ENCODE measurements at places on chromosomes 3 and 15. TPM values are rescaled to one million over a fixed set of nuclear protein-coding genes. Genes with fewer than 3 reads are reported as not detected.

- DNase-seq = no peak
These were observed 47.0 kb upstream of the ACKR4 start for GRCh38 chr3:132549890-132550578.

RPL4 gene
- total RNA-seq = 1,719 TPM

RTP3 gene
- not detected for total RNA-seq

NANOGP8 gene
- not detected for total RNA-seq

SHQ1 gene
- 19.4 TPM for total RNA-seq

- no peak for DNase-seq
These were observed 6.9 kb upstream of the SLC9A9 start for GRCh38 chr3:143855183-143855582.

TMEM44 gene
- 20.6 TPM for total RNA-seq

DNA sequence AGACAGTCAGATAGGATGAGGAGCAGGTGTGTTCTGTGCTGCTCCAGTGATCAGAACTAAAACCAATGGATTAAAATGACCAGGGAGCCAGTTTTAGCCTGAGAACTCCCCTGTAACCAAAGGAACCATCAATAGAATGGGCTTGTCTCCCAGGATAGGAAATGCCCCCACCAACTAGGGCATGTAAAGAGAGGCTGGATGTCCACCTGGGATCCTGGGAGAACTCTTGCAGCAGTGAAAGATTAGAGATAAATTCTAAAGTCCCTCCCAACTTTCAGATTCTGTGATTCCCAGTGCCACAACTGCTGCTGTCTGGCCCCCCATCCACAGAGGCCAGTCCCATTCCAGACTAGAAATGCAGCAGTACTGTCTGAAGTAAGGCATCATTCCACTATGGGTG lies 33.8 kb downstream of the HDC start:
- DNase-seq = no peak

- DNase-seq = no peak
These were observed 213.6 kb downstream of the FEZF2 start for GRCh38 chr3:62159709-62160092.

DOCK3 gene
- 1.4 TPM for total RNA-seq

- DNase-seq = no peak
These were observed 9.5 kb downstream of the MAPK6 start for GRCh38 chr15:52028431-52029093.

MORC1 gene
- total RNA-seq = not detected

ZDHHC23 gene
- total RNA-seq = 10.9 TPM

- no peak for DNase-seq
These were observed 1.5 kb downstream of the IQCF5 start for GRCh38 chr3:51873876-51874275.

GRCh38 chr3:17430582-17430981 lies 311.8 kb downstream of the TBC1D5 start:
- no peak for DNase-seq

CCR2 gene
- 27.0 TPM for total RNA-seq

ATP13A5 gene
- total RNA-seq = 1.4 TPM

GRCh38 chr15:61411902-61412510 lies 182.9 kb upstream of the RORA start:
- no peak for DNase-seq

GRCh38 chr15:32643907-32644445 lies 2.5 kb downstream of the SCG5 start:
- no peak for DNase-seq

RTP4 gene
- total RNA-seq = 5.1 TPM

All from left lung (tissue), 14 donors.